ENCODE measurements at places on chromosomes 1 and 21.

DNA sequence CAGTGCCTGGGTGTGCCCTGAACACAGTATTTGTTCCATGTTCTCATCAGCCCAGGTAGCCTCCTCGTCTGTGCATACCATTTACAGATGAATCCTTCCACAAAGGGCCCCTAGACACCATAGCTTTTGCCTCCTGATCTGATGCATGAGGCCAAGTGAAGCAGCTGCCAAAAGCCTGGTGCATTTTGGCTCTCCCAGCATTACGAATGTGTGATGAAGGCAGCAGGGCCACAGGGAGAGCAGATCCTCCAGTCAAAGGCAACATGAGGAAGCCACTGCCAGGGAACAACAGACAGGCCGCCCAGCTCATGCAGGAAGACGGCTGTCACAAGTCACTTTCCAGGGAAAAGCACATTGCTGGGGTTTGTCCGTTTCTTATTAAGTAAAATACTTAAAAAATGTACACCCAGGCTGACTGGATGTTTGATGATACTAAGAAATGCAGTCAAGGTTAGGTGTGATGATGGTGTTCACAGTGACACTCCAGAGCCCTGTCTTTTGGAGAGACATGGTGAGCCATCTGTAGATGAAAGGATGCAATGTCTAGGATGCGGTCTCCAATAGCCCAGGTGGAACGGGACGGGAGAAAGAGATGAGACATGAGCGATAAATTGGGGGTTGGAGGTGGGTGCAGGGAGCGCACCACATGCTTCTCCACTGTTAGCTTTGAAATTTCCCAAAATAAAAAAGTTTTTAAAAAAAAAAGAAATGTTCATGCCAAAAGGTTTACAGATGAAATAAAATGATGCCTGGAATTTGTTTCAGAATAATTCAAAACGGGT, 48.7 kb downstream of the NPHP4 start:
- no peak for DNase-seq

DNA sequence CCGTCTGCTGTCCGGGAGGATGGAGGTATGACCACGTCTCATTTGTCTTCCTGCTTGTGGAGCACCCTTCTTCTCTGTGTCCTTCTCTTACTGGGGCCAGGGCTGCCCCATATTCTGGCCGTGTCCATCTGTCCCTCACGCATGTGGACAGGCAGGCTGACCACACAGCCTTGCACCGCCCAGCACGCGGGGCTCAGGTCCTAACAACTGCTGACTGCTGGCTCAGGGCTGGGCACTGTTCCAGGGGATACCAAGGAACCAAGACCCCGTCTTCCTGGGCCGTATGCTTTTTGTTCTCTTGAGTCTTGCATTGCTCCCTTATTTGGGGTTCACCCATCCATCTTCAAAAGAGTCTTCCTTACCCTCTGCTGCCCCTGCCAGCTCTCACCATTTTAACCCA, 17.5 kb upstream of the SPSB1 start:
- DNase-seq: no peak

- DNase-seq: no peak
Measured at GRCh38 chr1:22869325-22869724, 103.3 kb downstream of the LACTBL1 start.

- no peak for DNase-seq
Measured at GRCh38 chr1:33397994-33398393, 32.9 kb downstream of the PHC2 start.

- peak; percentile 84 for DNase-seq
Measured at GRCh38 chr1:37477198-37477931, 3.0 kb downstream of the ZC3H12A start.

DNA sequence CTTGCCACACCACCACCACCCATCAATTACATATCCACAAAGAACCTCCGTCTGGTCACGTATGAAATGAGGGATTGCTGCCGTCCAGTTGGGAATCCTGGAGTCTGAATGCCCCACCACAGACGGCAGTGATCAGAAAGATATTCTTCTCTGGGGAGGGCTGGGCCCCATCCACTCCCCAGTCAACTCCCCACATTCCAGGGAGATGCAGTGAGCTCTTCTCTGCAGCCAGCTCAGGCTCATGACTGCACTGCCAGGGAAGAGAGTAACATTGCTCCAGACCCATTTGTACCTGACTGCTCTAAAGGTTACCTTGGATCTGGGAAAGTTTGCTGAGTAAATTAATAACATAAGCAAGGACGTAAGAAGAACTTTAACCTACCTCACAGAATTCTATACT, 18.3 kb downstream of the DEGS1 start:
- no peak for DNase-seq
